ENCODE measurements at places on chromosomes 2 and 18.
A peak's percentile ranks its signal among the peaks of the same experiment; 100 is the strongest.

- peak; percentile 91 for DNase-seq
These were observed 60.6 kb downstream of the PTPN4 start for GRCh38 chr2:119820275-119820674.

- no peak for DNase-seq
These were observed 92.4 kb downstream of the ZAP70 start for GRCh38 chr2:97805776-97806175.

- DNase-seq: peak; percentile 42
These were observed 29.9 kb downstream of the C18orf54 start for GRCh38 chr18:54387631-54388030.

GRCh38 chr2:156434461-156435291, 1.5 kb upstream of the GPD2 start:
- peak; percentile 42 for DNase-seq

- DNase-seq: no peak
These were observed 177.2 kb upstream of the RAB6C start for GRCh38 chr2:129802290-129802689.

GRCh38 chr2:101802329-101802728, 104.8 kb downstream of the MAP4K4 start:
- DNase-seq: peak; percentile 30

GRCh38 chr2:98565286-98565860, 42.9 kb downstream of the COA5 start:
- DNase-seq: no peak

- peak; percentile 88 for DNase-seq
These were observed 6.0 kb upstream of the GLI2 start for GRCh38 chr2:120729406-120730399.

- no peak for DNase-seq
These were observed 77.4 kb downstream of the RTP5 start for GRCh38 chr2:241947004-241947350.

Data from RPMI7951 (cell line).